ENCODE measurements at places on chromosomes 12 and 14. TPM values are rescaled to one million over a fixed set of nuclear protein-coding genes. Genes with fewer than 3 reads are reported as not detected.
A peak's percentile ranks its signal among the peaks of the same experiment; 100 is the strongest.

MEG3 gene
- 14.6 TPM for total RNA-seq

PRKAG1 gene
- total RNA-seq: 46.3 TPM

HRK gene
- 0.33 TPM for total RNA-seq

RBP5 gene
- 6.9 TPM for total RNA-seq

GPR84 gene
- 1.1 TPM for total RNA-seq

PRR13 gene
- total RNA-seq: 118 TPM

SIX1 gene
- 1.8 TPM for total RNA-seq

SMCO2 gene
- not detected for total RNA-seq

VASH1 gene
- 27.2 TPM for total RNA-seq

CKAP4 gene
- 52.8 TPM for total RNA-seq

BBOF1 gene
- 4.4 TPM for total RNA-seq

C12orf43 gene
- 15.7 TPM for total RNA-seq

LIN7A gene
- total RNA-seq: 7.9 TPM

TBX3 gene
- 107 TPM for total RNA-seq

KITLG gene
- 42.4 TPM for total RNA-seq

GRCh38 chr12:124709722-124710687 is 142.6 kb upstream of the NCOR2 start:
- H3K4me3 ChIP-seq: no peak overlapping the region
- DNase-seq: peak; percentile 82
- H3K27ac ChIP-seq: peak overlapping the region; percentile 77
- no peaks in the 10 kb centered on the region for H3K36me3 ChIP-seq
- peaks cover 26% of the 10 kb centered on the region for H3K4me1 ChIP-seq
- no peaks in the 10 kb centered on the region for H3K27me3 ChIP-seq

DNA sequence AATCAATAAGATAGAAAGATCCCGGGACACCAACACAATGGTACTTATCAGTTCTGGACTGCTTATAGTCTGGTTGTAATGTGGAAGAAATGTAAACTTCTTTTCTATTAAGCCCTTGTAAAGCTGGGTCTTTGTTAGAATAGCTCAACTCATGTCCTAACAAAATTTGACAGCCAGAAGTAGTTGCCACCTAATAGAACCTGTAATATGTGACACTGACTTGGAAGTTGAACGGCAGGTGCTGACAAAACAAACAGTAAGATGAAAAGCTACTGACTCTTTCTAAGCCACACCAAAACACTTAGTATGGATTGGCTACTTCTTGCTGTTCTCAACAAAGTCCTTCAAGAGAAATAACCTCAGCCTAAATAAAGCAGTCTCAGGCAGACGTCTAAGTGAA is 56.6 kb downstream of the KIF21A start:
- no peak overlapping the region for H3K27ac ChIP-seq
- H3K4me1 ChIP-seq: no peaks in the 10 kb centered on the region
- no peaks in the 10 kb centered on the region for H3K36me3 ChIP-seq
- no peaks in the 10 kb centered on the region for H3K27me3 ChIP-seq
- no peak for DNase-seq

GRCh38 chr12:80472911-80473500 is 29.0 kb downstream of the PTPRQ start:
- no peak overlapping the region for H3K27ac ChIP-seq
- H3K27me3 ChIP-seq: no peaks in the 10 kb centered on the region
- no peak for DNase-seq
- no peaks in the 10 kb centered on the region for H3K36me3 ChIP-seq
- no peak overlapping the region for H3K4me3 ChIP-seq
- no peaks in the 10 kb centered on the region for H3K4me1 ChIP-seq

GRCh38 chr12:92421701-92422100 is 276.1 kb upstream of the BTG1 start:
- H3K4me1 ChIP-seq: no peaks in the 10 kb centered on the region
- no peak for DNase-seq
- no peak overlapping the region for H3K4me3 ChIP-seq
- no peaks in the 10 kb centered on the region for H3K27me3 ChIP-seq
- H3K36me3 ChIP-seq: no peaks in the 10 kb centered on the region
- no peak overlapping the region for H3K27ac ChIP-seq

DNA sequence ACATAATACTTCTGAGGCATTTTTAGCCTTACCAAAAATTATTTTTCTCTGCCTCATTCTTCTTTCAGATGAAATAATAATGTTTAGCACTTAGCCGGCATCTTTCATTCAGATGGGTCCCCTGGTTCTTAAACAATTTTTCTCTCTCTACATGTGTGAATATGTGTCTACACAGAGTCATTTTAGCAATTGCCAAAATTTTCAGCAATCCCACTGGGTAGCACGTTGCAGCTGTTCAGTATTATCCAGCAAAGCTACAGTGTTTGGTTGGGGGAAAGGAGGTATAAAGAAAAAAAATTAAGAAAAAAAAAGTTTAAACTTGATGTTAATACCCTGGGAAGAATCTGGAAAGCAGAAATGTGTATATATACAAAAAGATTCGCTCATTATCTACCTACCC is 160.5 kb upstream of the TRHDE start:
- no peaks in the 10 kb centered on the region for H3K27me3 ChIP-seq
- no peak overlapping the region for H3K27ac ChIP-seq
- H3K4me1 ChIP-seq: no peaks in the 10 kb centered on the region
- H3K4me3 ChIP-seq: no peak overlapping the region
- H3K36me3 ChIP-seq: no peaks in the 10 kb centered on the region
- no peak for DNase-seq

- no peaks in the 10 kb centered on the region for H3K27me3 ChIP-seq
- H3K27ac ChIP-seq: no peak overlapping the region
- H3K4me3 ChIP-seq: no peak overlapping the region
- no peaks in the 10 kb centered on the region for H3K4me1 ChIP-seq
Observed at GRCh38 chr14:50260072-50260471, 28.7 kb upstream of the SOS2 start.

GRCh38 chr14:24868389-24868788 is 181.6 kb downstream of the STXBP6 start:
- H3K4me1 ChIP-seq: no peaks in the 10 kb centered on the region
- no peaks in the 10 kb centered on the region for H3K36me3 ChIP-seq
- H3K27ac ChIP-seq: no peak overlapping the region

DNA sequence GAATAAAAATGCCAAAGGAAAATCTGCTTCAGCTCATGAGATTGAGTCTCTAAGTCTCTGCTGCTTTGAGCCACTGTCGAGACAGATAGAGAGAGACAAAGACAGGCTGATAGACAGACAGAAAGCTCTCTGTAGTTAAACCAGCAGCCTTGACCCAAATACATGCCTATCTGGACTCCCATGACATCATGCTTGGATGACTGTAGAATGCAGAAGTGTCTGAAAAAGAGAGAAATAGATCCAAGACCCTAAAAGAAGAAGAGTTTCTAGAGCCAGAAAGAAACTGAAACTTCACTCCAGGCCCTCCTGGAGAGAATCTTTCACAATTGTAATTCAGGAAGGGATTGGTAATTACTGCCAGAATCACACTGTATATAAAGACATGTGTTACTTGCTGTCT is 122.6 kb upstream of the PLXNC1 start:
- H3K4me1 ChIP-seq: no peaks in the 10 kb centered on the region
- no peak overlapping the region for H3K27ac ChIP-seq
- H3K36me3 ChIP-seq: no peaks in the 10 kb centered on the region
- DNase-seq: no peak

DNA sequence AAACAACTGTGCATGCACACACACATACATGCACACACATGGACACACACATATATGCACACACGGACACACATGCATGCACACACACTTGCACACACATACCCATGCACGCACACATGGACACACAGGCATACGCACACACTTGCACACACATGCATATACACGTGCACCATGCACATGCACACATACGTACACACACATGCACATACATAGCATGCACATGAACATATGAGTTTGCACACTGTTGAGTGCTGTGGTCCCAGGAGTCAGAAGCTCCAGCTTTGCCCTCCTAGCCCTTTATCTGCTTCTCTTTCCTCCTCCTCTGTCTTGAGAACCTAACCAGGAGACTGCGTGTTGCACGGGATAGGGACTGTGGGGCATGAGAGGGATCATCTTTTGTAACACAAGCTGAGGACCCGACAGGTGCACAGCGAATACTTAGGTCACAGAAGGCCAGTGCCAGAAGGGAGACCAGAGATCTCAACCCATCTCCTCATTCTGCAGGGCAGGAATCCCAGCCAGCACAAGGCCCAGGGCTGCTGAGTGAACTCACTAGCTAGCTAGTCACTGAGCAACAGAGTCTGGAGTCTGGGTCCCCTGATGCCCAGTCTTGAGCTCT is 3.5 kb upstream of the LRTM2 start:
- no peaks in the 10 kb centered on the region for H3K27me3 ChIP-seq
- H3K36me3 ChIP-seq: no peaks in the 10 kb centered on the region
- no peak overlapping the region for H3K27ac ChIP-seq
- no peak for DNase-seq
- H3K4me1 ChIP-seq: peaks cover 3% of the 10 kb centered on the region

- DNase-seq: no peak
- no peak overlapping the region for H3K4me3 ChIP-seq
- H3K27me3 ChIP-seq: no peaks in the 10 kb centered on the region
- no peak overlapping the region for H3K27ac ChIP-seq
- H3K4me1 ChIP-seq: peaks cover 2% of the 10 kb centered on the region
Observed at GRCh38 chr12:46908936-46909635, 83.3 kb upstream of the SLC38A4 start.

- H3K27me3 ChIP-seq: no peaks in the 10 kb centered on the region
- H3K36me3 ChIP-seq: no peaks in the 10 kb centered on the region
Observed at GRCh38 chr12:107442326-107442987, 243.1 kb upstream of the PWP1 start.

- H3K4me3 ChIP-seq: no peak overlapping the region
- H3K27ac ChIP-seq: no peak overlapping the region
- no peak for DNase-seq
- H3K4me1 ChIP-seq: no peaks in the 10 kb centered on the region
- peaks cover 17% of the 10 kb centered on the region for H3K36me3 ChIP-seq
Observed at GRCh38 chr12:69569236-69569635, 16.0 kb upstream of the CCT2 start.

GRCh38 chr12:91958816-91959215 is 186.8 kb downstream of the BTG1 start:
- no peaks in the 10 kb centered on the region for H3K27me3 ChIP-seq

DNA sequence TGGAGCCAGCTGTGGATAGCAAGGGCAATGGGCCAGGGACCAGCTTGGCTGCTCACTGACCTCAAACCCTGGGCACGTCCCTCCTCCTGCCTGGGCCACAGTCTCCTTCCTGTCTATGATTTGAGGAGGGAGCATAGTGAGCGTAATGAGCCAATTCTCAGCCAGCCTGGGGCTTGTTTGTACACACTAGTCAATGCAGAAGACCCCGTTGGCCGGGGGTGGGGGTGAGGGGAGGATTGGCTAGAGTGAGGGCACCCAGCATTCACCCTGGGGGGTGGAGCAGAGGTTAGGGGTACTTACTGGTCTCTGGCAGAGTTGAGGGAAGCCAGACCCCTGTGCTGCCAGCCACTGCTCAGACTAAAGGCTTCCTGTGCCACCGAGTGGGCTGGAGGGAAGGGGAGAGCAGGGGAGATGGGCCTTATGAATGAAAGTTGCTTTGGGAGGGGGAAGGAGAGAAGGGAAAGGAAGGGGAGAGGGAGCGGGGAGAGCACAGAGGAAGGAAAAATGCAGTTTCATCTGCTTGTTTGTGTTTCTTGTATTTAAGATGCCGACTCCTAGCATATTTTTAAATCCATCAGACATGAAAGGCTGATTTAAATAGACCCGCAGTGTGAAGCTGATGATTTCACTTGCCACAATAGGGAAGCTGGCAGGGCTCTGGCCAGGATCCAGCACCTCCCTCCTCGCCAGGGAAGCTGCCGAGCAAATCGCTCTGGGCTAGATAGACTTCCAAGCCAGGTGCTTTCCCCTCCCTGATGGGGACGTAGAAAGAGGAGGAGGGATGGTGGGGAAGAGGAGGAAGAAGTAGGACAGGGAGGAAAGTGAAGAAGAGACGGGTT is 114.0 kb downstream of the PRMT8 start:
- peaks cover 8% of the 10 kb centered on the region for H3K4me1 ChIP-seq
- no peak overlapping the region for H3K27ac ChIP-seq
- no peak for DNase-seq
- no peaks in the 10 kb centered on the region for H3K36me3 ChIP-seq

- H3K27ac ChIP-seq: no peak overlapping the region
- peaks cover 75% of the 10 kb centered on the region for H3K36me3 ChIP-seq
- H3K4me1 ChIP-seq: no peaks in the 10 kb centered on the region
- no peak for DNase-seq
- H3K4me3 ChIP-seq: no peak overlapping the region
Observed at GRCh38 chr14:63387711-63388110, 69.0 kb upstream of the GPHB5 start.

DNA sequence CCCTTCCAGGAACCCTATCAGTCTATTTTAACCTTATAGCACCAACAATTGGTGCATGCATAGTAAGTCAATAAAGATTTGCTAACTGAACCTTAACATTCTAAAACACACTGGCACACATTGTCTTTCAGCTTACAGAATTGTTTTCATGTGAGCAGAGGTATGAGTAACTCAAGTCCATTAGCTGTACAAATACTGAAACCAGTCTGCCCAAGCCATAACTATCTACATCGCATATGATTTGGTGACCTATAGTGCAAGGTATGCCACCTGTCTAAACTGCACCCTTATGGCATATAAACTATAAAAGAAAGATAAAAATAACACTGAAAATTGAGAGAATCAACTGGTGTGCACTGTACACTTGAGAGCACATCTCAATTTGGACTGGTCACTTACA is 34.8 kb downstream of the SBNO1 start:
- H3K4me1 ChIP-seq: no peaks in the 10 kb centered on the region
- no peak overlapping the region for H3K4me3 ChIP-seq
- H3K36me3 ChIP-seq: peaks cover 34% of the 10 kb centered on the region
- no peaks in the 10 kb centered on the region for H3K27me3 ChIP-seq
- no peak overlapping the region for H3K27ac ChIP-seq

- H3K4me1 ChIP-seq: peaks cover 63% of the 10 kb centered on the region
- H3K4me3 ChIP-seq: peak overlapping the region; percentile 62
- DNase-seq: peak; percentile 75
- H3K27ac ChIP-seq: peak overlapping the region; percentile 94
- no peaks in the 10 kb centered on the region for H3K27me3 ChIP-seq
- peaks cover 11% of the 10 kb centered on the region for H3K36me3 ChIP-seq
Observed at GRCh38 chr12:121792607-121793439, 665 bp downstream of the RHOF start.

DNA sequence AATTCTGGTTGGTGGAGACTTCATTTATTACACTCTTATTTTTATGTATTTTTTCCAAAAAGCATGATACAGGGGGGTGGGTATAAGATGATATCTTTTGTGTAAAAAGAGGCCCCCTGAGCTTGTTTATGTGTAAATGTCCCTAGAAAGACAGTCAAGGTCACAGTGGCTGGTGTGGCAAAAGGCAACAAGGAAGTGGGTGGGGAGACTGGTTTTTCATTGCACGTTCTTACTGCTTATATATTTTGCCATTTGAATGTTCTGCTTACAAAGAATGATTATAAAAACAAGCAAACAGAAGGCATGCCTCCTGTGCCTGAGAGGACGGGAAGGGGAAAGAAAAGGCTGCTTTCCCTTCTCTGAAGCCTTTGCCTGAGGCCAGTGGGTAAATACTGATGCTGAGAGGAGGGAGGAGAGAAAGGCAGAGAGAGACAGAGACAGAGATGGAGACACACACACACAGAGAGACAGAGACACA is 24.1 kb upstream of the ADIPOR2 start:
- DNase-seq: no peak
- H3K4me3 ChIP-seq: no peak overlapping the region
- H3K27ac ChIP-seq: peak overlapping the region; percentile 35
- H3K36me3 ChIP-seq: no peaks in the 10 kb centered on the region
- H3K4me1 ChIP-seq: peaks cover 35% of the 10 kb centered on the region

- no peaks in the 10 kb centered on the region for H3K4me1 ChIP-seq
- no peak for DNase-seq
- no peak overlapping the region for H3K4me3 ChIP-seq
- H3K27ac ChIP-seq: no peak overlapping the region
Observed at GRCh38 chr14:32336702-32337101, 7.6 kb downstream of the AKAP6 start.

All from upper lobe of left lung (tissue), 6 donors.